Central memory CD8-positive, alpha-beta T cell (primary cell): ENCODE measurements at places on chromosomes 5 and 9.

DNA sequence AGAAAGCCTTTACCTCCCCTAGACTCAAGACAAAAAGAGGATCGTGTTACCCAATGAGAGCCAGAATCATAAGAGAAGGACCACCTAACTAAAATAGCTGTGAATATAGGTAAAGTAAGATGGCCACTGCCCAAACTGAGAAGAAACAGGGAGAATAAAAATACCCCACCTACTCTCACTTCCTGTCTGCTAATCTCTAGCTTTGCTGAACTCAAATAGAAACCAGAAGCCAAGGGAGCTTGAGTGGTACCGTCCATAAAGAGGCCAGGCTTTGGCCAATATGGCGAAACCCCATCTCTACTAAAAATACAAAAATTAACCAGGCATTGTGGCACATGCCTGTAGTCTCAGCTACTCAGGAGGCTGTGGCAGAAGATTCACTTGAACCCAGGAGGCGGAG is 123.0 kb upstream of the FST start:
- H3K27me3 ChIP-seq = peaks cover 13% of the 10 kb centered on the region
- H3K4me1 ChIP-seq = no peaks in the 10 kb centered on the region
- H3K27ac ChIP-seq = no peak overlapping the region
- no peak overlapping the region for H3K4me3 ChIP-seq
- DNase-seq = no peak

GRCh38 chr5:175679411-175679810 is 21.5 kb downstream of the HRH2 start:
- H3K4me3 ChIP-seq = no peak overlapping the region
- peaks cover 9% of the 10 kb centered on the region for H3K27me3 ChIP-seq

DNA sequence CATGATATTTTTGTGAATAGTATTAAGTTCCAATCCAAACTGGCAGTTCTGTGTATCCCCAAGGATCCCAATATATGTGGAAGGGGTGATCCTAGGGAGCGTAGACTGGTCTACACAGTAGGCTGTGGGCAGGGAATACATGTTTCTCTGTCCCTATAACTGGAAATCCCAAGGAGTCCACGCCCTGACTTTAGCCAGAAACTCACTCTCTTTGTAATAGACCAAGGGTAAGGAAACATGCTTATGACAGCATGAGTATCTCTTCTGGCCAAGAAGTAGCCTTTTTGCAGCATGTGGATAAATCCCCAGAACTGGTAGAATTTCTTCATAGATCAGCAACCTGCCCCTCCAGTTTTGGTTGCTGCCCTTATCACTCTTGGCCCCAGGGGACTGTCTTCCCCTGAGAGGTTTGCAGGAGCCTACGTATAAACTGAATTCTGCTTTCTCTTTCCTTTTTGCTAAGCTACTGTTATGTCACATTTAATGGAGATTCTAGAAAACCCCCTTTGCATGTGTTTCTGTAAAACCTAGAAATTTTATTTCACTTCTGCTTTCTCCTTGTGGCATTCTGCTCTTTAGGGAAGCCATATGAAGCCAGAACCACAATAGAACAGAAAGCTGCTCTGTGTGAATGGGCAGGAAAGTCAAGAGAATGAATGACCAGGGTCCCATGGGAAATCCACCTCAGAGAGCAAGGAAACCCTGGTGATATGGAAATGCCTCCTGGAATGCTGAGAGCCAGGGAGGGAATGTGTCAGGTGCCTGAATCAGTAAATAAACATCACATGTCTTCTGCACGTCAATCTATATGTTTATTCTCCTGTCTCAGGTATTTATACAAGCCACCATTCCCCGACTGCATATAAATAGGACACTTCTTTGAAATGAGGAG is 3.5 kb downstream of the IFNA2 start:
- H3K36me3 ChIP-seq = peaks cover 2% of the 10 kb centered on the region
- no peak overlapping the region for H3K27ac ChIP-seq
- no peak overlapping the region for H3K4me3 ChIP-seq

DNA sequence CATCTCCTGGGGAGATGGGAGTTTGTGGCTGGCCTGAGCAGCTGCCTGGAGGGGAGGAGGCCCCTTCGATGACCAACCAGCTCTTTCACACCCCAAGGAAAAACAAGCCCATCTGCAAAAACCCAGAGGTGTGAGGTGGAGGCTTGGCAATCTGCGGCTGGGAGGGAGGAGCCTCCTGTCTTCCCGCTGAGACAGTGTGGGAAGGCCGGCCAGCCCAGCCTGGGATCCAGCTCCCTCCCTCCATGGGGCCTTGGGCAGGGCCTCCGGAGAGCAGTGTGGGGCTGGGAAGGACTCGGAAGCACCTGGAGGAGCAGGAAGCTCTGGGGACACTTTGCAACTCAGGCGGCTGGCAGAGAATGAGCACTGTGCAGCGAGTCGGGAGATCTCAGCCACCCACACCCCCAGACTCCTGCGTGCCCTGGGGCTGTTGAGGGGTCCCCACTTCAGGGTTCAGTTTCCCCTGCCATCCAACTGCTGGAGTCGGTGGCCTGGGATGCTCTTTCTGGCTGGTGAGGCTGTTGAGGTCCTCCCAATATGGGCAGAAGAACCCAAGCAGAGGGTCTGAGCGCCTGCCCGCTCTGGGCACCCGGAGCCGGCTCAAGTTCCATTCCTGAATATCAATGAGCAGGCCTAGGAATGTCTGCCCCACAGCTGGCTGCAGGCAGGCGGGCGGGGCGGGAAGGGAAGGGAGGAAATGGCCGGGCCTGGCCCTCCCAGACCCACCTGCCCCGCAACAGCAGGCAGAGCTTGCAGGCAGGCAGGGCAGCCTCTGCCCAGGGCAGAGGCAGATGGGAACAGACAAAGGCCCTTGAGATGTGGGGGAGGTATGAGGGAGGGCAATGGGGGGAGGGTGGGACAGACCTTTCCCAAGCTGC is 101.1 kb downstream of the FGF18 start:
- H3K4me3 ChIP-seq = no peak overlapping the region
- no peaks in the 10 kb centered on the region for H3K4me1 ChIP-seq

DNA sequence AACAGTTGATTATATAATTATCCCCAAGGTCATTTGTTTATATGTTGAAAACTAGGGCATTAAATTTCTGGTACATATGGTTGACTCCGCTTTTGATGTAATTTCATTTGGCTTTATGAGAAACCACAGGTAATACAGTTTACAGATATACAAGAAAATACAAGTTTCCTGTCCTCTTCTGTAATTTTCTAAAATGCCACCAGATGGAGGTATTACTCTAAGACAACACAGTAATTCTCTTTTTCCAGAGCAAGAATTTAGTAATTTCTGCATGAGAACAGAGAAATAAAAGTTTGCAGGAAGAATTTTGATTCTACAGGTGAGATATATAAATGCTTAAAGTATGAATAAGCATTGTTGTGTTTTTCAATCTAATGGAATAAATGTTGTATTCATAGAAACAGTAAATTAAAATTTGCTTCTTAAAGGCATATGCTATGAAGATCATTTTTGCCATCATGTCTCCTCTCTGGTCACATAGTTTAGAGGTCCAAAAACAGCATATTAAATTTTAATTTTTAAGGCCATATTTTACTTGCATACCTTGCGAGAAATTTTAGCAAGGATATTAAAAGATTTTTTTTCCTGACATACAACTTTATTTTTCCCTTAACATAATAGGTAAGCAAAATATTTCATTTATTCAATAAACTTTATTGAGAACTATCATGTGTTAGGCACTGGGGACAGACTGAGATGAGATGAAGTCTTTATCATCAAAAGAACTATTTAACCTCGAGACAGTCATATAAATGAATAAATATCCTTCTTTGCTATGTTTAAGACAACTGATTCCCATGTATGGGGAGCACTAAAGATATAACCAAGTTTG is 22.7 kb downstream of the CHD1 start:
- peaks cover 35% of the 10 kb centered on the region for H3K4me1 ChIP-seq
- H3K36me3 ChIP-seq = peaks cover 35% of the 10 kb centered on the region
- H3K27ac ChIP-seq = no peak overlapping the region
- H3K27me3 ChIP-seq = no peaks in the 10 kb centered on the region
- no peak overlapping the region for H3K4me3 ChIP-seq
- DNase-seq = no peak

DNA sequence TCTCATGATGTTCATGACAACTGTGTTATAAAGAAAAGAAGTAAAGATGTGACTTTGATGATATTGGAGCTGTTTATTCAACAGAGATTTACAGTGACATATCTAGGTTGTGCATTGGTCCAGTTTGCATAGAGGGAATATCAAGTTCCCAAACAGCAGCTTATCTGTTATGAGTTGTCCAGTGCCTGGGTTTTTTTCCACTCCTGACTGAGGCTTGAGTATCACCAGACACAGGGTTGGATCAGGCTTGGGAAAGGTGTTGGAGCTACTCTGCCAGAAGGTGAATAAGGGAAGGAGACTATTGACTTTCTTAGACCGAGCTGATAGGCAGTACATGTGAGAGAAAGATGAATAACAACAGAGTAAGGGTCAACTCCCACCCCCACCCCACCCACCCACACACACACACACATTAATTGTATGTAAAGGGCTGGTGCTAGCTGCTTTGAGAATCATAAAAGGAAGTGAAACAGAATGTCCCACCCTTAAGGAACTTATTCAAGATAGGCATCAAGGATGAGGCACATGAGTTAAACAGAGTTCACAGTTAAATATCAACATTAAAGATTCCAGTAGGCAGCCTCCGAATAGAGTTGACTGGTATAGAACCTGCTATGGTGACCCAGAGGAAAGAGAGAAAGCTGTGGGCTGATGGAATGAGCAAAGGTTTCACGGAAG is 33.0 kb upstream of the RASGRF2 start:
- H3K4me3 ChIP-seq = no peak overlapping the region
- DNase-seq = no peak
- H3K36me3 ChIP-seq = no peaks in the 10 kb centered on the region
- no peaks in the 10 kb centered on the region for H3K4me1 ChIP-seq
- H3K27me3 ChIP-seq = peaks cover 8% of the 10 kb centered on the region
- H3K27ac ChIP-seq = no peak overlapping the region
